ENCODE measurements at places on chromosomes 5 and 9. TPM values are rescaled to one million over a fixed set of nuclear protein-coding genes. Genes with fewer than 3 reads are reported as not detected.

Gene ERMP1
- 11.4 TPM for total RNA-seq

Gene ZBED3
- total RNA-seq = 0.76 TPM

Gene SLC34A1
- total RNA-seq = 0.10 TPM

Gene RORB
- 0.17 TPM for total RNA-seq

Gene KCNN2
- not detected for total RNA-seq

Gene AIF1L
- total RNA-seq = 1.0 TPM

Gene FOXD4L3
- not detected for total RNA-seq

Gene ENHO
- total RNA-seq = 5.0 TPM

Gene TTC23L
- not detected for total RNA-seq

Gene FREM1
- total RNA-seq = 0.05 TPM

- no peak for DNase-seq
Observed at GRCh38 chr5:161373345-161373707, 173.2 kb downstream of the GABRB2 start.

GRCh38 chr9:131627648-131628458, 82.5 kb downstream of the PRRT1B start:
- DNase-seq = peak; percentile 40

- DNase-seq = no peak
Observed at GRCh38 chr5:141742866-141743851, 61.1 kb upstream of the ARAP3 start.

DNA sequence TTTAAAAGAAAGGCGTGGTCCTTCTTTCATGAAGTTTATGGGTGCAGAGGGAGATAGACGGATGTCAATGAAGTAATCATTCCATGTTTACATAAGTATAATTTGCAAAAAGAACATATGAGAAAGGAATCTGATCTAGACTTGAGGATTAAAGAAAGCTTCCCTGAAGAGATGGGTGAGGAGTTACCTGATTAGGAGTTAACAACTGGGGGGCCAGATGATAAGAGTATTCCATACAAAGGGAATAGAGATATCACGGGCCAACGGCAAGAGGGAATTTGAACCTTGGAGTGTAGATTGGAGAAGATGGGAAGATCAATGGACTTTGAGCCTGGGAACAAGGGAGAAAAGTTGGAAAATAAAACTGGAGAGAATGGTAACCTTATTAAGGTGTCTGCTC, 1959.9 kb upstream of the WWC1 start:
- DNase-seq = no peak

- no peak for DNase-seq
Observed at GRCh38 chr5:68289498-68289897, 73.9 kb downstream of the PIK3R1 start.

- DNase-seq = no peak
Observed at GRCh38 chr5:39459071-39459470, 34.3 kb upstream of the DAB2 start.

DNA sequence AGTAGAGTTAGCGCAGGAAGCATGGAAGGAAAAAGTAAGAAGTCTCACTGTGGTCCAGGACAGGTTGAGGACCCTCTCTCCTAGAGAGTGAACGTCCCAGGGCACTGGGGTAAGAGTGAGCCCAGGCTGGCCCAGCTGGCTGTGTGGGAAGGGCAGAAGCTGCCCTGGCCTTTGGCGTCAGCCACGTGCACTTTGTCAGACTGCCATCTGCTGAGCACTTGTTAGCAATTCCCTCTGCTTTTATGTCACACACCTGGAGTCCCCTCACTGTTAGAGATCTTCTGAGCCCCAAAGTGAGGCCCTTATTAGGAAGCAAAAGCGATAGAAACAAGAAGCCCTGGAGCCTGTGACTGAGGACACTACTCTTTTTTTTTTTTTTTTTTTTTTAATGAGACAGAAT, 79.1 kb downstream of the UGCG start:
- no peak for DNase-seq

- DNase-seq = peak; percentile 60
Observed at GRCh38 chr9:101586651-101587050, 8.1 kb downstream of the PPP3R2 start.

DNA sequence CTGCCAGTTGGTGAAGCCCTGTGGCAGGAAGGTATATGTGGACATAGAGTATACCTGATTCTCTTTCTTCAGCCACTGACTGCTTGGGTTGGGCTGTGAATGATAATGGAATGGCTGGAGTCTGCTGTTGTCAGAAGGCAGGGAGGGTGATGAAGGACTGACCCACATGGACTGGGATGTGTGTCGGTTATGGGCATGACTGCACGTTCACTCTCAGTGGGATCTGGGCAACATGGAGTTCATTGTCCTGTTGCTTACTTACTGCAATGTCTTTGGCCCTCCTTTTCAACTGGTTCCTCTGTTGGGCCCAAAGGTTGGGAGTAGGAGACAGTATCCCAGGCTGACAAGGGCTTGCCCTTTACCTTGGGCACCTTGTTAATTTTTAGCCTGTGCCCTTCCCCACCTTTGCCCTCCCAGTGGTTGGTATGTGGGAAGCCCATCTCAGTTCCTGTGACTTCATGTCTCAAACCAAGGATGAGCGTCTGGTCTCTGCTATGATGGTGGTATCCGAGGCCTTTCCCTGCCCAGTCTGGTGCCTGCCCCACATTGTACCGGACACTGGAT, 34.6 kb downstream of the FAXDC2 start:
- no peak for DNase-seq

DNA sequence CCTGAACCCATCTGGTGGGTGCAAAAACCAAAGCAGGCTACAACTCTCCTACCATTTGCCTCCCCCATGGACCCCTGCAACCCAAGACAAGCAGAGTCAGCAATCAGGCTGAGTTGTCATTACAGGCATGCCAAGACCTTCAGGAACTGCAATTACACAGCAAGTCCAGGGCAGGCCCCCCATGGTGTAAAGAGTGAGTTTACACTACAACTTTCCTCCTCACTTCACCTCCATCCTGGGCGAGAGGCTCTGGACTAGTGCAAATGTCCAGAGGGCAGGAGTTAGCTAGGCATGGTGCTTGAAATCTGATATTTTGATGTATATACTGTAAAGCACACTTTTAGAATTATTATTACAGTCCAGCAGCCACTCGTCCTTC, 7.0 kb upstream of the P4HA2 start:
- no peak for DNase-seq

DNA sequence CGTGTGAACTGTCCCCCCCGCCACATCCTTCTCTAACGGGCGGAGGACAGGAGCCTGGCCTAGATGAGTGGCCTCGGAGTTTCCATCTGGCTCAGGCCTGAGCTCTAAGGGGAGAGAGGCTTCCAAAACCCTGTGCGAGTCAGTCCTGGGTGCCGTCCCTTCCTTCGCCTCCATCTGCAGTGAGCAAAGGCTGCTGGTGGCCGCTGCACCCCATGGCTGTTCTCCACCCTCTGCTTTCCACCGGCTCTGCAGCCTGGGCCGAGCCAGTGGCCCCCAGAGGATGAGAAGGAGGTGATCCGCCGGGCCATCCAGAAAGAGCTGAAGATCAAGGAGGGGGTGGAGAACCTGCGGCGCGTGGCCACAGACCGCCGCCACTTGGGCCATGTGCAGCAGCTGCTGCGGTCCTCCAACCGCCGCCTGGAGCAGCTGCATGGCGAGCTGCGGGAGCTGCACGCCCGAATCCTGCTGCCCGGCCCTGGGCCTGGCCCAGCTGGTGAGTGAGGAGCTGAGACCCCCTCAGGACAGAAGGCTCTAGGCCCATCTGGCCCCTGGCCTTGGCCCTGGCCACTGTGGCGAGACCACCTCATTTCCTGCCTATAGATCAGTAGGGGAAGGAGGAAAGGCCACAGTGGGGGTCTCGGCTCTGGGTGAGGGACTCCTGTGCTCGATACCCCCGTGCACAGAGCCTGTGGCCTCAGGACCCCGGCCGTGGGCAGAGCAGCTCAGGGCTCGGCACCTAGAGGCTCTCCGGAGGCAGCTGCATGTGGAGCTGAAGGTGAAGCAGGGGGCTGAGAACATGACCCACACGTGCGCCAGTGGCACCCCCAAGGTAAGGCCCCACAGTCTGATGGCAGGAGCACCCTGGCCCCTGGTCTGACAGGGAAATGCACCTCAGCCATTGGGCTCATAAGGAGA, 3.0 kb downstream of the PKN3 start:
- no peak for DNase-seq

DNA sequence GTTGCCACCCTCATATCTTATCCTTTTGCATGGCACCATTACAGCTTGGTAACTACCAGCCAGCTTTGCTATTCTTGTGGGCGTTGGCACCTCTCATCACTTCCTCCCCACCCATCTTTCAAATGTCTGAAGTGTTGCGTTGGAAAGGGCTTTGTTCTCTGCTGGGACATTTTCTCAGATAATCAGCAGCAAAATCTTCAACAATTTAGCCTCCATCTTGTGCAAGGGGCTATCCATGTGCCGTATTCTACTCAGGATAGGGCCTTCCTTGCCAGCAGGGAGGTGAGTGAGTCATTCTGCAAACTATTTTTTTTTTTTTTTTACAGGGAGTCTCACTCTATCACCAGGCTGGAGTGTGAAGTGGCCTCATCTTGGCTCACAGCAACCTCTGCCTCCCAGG, 62.1 kb upstream of the NUDT12 start:
- peak; percentile 59 for DNase-seq

DNA sequence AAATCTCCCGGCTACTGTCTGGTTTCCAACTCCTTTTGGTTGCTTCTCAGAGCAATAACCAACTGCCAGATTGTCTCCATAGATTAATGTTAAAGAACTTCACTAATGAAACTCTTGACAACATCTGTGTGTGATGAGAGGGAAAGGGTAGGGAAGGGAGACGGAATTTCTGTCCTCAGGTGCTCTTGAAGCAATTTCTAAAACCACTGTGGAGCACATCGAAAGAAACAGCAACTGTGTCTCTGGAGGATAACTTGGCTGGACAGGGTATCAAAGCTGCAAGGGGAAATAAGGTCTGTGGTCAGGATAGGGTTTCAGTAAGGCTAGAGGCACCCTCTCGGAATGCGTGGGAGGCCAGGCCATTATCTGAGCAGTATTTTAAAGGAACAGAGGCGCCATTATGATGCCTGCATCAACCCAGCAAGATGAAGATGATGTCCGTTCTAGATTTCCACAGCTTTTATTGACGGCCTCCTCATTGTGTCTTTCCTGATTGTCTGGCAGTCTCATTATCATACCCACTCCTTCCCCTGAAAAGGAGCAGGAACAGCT, 76.6 kb downstream of the RORB start:
- DNase-seq = peak; percentile 57

GRCh38 chr9:37269221-37269620, 148.8 kb downstream of the ZCCHC7 start:
- no peak for DNase-seq

DNA sequence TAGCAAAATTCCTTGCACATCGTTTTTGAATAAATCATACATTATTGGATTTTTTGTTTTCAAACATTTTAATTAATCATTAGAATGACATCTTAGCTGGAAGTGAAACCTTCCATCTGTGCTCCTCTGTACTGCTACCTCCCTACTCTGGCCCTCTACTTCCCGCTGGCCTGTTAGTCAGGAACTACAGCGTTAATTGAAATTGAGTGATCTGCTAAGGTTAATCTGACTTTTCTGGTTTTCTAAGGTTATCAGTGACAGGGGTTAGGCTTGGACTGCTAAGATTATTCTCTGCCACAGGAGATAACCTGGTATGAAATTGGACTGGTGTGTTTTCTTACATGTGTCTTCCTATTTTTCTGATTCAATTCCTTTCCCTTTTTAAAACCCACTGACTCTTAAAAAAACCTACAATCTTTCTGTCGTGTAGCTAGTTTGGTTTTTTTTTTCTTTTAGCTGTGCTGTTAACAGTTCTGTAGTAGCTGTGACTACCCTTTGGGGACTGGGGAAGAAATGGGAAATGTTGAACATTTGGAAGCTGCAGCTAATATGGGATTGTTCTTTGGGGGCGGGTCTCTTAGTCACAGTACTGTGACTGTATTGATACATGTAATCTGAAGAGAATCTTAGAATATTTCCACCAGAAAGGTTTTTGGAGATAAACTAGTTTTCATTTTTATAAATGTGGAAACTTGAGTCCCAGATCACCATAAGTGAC, 4.6 kb downstream of the KIF2A start:
- no peak for DNase-seq

DNA sequence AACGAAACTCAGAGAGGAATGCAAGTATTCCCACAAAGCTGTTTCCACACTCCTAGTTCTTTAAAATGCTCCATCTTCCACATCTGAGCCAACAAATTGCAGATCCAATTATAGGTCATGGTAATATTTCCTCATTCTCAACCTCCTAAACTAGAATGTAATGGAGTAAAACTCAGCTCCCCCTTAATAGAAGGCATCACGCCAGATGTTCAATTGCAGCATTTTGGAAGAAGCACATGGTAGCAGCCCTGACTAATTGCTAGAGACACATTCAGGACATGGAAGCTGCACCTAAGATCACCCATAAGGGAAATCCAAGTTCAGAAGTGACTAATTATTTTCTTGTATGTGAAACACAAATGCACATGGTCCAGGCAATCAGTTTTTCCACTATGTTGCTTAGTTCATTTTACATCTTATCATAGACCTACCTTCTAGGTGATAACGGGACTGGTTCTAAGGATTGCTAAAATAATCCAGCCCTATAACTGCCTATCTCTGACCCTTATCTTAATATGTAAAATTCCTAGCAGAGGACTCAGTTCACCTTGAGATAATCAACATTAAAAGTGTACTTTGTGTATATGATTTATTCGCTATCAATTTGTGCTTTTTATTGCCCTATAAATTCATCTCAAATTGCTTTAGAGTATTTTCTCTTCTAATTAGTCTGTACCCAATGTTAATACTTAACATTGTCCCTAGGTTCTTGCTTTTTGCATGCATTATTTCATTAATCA, 75.1 kb downstream of the GABRB2 start:
- no peak for DNase-seq

GRCh38 chr5:2912741-2913140, 161.3 kb upstream of the IRX2 start:
- no peak for DNase-seq

DNA sequence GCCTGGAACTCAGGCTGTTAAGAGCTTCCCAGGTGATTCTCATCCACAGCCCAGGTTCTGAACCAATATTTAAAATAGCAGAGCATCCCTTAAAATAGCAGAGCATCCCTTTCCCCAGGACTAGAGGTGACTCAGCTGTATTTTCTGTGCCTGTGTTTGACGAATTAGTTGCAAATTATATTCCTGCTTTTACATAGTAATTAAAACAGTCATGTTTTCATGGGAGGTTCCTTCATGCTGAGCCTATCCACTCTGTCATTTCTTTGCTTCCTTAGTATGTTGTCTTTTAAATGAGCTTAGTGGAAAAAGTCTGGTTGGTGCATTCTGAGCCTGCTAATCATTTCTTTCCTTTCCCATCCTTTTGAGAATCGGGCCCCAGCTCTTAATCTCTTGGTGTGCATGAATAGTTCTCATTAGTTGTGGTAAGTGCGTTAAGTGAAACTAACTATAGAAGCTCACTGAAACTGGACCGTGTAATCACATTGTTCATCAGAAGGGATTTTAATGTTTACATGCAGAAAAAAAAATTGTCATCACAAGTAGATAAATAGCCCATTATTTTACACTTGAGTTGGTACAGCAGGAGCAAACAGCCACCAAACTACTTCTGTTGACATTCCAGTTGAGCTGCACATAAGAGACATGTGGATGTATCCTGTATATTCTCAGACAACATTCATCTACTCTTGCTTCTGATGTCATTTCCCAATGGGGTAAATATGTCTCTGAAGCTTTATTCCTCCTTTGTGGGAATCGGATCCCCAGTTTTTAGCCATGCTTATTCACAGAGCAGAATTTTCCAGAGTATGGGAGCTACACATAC, 596.9 kb upstream of the WWC1 start:
- no peak for DNase-seq

GRCh38 chr9:91546574-91546973, 122.9 kb upstream of the NFIL3 start:
- peak; percentile 32 for DNase-seq

Measured in HT1080 (cell line).